Neural crest cell (in vitro differentiated cells): ENCODE measurements at places on chromosomes 12 and 14. TPM values are rescaled to one million over a fixed set of nuclear protein-coding genes. Genes with fewer than 3 reads are reported as not detected.

Gene GARIN6
- not detected in 2 replicates for total RNA-seq

Gene PELI2
- total RNA-seq: 16.2 and 19.3 TPM in 2 replicates

Gene OR6C70
- total RNA-seq: not detected in 2 replicates

Gene RFX4
- 52.1 and 53.8 TPM in 2 replicates for total RNA-seq

DNA sequence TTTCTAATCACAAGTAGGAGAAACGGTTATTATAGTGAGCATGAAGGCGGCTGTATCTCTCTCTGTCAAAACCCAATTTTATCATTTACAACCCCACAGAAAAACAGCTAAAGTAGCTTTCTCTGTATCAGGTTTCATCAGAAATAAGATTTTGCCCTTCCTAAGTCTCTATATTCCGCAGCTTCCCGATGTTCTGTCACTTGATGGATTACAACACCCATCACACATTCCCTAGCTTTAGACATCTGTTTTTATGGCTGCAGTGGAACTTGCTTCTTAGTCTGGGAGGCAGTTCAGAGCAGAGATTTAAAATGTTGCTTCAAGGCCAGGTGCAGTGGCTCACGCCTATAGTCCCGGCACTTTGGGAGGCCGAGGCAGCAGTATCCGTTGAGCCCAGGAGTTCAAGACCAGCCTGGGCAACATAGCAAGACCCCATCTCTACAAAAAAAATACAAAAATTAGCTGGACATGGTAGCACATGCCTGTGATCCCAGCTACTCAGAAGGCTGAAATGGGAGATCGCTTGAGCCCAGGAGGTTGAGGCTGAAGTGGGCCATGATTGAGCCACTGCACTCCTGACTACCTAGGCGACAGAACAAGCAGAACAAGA lies 27.6 kb upstream of the FOXN3 start:
- DNase-seq: no peak

GRCh38 chr14:49114161-49114893 lies 471.9 kb downstream of the RPS29 start:
- no peak for DNase-seq

GRCh38 chr14:21940887-21941856 lies 267.6 kb upstream of the OR4E1 start:
- DNase-seq: peak; percentile 13

Gene NRIP2
- not detected in 2 replicates for total RNA-seq

GRCh38 chr14:38469156-38469555 lies 213.3 kb upstream of the CLEC14A start:
- no peak for DNase-seq

- DNase-seq: no peak
Measured at GRCh38 chr14:90760078-90760444, 56.2 kb downstream of the TTC7B start.

- peak; percentile 37 for DNase-seq
Measured at GRCh38 chr12:128365651-128366231, 98.8 kb downstream of the TMEM132C start.

DNA sequence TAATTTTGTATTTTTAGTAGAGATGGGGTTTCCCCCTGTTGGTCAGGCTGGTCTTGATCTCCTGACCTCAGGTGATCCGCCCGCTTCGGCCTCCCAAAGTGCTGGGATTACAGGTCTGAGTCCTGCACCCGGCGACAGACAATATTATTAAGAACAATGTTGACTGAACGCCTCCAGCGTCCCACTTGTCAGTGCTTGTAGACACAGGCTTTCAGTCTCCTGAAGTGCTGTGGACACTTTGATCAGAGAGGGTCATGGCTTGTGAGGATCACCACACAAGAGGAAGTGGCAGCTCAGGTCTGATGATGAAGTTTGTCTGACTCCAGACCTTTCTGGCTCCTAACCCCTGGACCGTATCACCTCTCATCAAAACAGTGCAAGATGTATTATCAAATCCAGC lies 114.6 kb downstream of the CHST11 start:
- no peak for DNase-seq
